ENCODE measurements at places on chromosomes 16 and 17.

DNA sequence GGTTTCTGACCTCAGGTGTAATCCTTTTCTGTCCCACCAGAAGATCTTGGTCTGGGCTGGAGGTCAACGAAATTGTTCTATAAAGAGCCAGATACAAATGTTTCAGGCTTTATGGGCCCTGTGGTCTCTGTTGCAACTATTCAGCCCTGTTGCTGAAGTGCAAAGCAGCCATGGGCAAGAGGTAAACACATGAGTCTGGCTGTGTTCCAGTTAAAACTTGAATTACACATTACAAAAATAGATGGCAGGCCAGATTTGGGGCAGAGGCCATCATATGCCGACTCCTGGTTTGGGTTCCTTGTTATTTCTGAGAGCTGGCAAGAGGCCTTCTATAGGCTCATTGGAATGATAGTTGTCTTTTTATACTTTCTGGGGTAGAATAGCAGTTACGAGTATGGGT, 114.4 kb downstream of the SDR42E1 start:
- no peak for DNase-seq

GRCh38 chr16:21646721-21647561, 5.5 kb downstream of the IGSF6 start:
- DNase-seq: peak; percentile 69

GRCh38 chr16:74309789-74310781, 13.5 kb downstream of the PSMD7 start:
- DNase-seq: peak; percentile 13

DNA sequence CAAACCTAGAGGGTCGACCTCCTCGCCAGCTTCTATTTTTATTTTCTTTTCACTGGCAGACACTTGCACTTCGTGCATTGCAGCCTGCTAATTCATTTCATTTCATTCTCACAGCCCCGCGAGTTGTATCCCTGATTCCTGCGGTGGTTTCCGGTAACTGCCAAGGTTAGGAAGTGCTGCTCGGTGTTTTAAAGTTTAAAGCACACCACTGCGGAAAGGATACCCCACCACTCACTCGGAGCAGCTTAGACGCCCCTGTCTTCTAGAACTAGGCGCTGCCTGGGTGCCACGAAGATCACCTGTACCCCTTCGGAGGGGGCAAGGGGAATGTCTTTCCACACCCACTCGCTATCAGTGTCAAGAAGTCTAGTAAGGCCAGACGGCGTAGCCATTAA, 509 bp downstream of the CNEP1R1 start:
- peak; percentile 16 for DNase-seq

DNA sequence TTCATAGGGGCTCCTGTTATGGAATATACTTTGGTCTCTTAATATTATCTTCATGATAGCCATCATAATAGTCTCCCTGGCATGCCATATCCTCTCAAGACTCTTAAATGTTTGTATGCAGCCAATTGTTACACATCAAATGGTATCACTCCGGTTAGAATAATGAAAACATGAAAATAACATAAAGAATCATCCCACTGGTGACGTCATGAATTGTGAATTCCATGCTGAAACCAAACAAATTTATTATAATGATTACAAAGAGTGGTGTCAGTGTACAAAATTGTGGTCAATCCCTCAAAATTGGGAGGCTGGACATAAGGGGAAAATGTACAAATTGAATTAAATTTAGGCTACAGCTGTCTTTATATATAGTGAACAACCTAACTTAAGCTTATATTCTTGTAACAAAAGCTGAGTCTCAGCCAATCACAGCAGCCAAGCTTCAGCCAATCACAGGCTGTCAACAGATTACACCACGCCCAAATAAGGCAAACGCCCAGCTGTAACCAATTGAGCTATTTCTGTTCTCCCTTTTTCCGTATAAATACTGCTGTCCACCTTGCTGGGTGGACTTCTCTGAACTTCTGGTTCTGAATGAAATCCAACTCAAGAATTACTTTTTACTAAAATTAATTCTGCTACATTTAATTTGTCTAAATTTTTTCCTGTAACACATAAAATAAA, 156.1 kb downstream of the CHD9NB start:
- DNase-seq: no peak
